AG08396 (cell line): ENCODE measurements at places on chromosomes 5 and 9.

DNA sequence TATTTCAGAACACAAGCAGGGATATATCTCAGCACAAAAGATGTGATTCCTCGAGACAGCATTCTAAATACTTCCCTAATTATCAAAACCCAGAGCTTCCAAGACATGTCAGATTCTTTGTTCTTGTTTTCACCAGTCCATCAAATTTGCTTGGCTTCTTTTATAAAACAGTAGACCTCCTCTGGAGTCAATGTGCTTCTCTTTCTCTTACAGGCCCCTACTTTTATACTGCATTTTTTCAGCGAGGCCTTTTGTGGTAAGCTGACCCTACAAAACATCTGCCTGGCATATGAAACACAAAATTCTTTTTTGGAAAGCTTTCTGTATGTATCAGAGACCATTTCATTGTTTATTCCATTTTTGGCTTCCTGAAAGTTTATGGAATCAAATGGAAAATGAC, 81.8 kb downstream of the ARSB start:
- DNase-seq: no peak

- no peak for DNase-seq
Measured at GRCh38 chr9:4600368-4600767, 61.7 kb upstream of the PLPP6 start.

- no peak for DNase-seq
Measured at GRCh38 chr9:118711843-118712242, 657.4 kb downstream of the BRINP1 start.

- DNase-seq: peak; percentile 43
Measured at GRCh38 chr5:143889986-143890385, 78.0 kb downstream of the HMHB1 start.

DNA sequence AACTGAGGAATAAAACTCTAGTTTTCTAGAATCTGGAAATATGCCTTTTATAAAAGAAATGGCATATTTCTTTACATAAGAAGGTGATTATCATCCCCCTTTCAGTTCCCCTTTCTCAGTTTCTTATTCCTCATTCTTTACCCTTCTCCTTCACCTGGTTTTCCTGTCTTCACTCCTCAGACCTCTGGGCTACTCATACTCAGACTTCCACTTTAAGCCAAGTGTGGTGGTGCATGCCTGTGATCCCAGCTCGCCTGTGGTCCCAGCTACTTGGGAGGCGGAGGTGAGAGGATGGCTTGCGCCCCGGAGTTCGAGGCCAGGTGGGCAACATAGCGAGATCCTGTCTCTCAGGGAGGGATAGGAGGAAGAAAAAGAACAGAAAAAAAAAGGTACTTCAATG, 57.2 kb downstream of the RANBP6 start:
- DNase-seq: no peak

DNA sequence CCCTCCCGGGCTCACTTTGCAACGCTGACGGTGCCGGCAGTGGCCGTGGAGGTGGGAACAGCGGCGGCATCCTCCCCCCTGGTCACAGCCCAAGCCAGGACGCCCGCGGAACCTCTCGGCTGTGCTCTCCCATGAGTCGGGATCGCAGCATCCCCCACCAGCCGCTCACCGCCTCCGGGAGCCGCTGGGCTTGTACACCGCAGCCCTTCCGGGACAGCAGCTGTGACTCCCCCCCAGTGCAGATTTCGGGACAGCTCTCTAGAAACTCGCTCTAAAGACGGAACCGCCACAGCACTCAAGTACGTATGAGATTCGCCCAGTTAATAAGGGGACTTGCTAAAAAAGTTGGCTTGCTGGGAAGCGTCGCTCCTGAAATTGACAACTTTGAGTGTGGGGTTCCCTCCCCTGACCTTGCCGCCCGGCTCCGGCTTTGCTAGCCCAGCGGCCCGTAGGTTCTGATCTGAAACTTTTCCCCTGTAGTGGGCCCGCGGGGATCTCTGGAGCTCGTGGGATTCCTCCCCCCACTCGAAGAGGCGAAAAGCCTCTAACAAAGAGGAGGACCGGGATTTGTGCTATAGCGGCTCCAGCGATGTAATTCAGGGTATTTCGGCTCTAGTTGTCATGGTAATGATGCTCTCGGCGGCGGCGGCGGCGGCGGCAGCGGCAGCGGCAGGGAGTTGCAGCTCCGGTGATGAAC, 572 bp downstream of the NR4A3 start:
- peak; percentile 58 for DNase-seq

DNA sequence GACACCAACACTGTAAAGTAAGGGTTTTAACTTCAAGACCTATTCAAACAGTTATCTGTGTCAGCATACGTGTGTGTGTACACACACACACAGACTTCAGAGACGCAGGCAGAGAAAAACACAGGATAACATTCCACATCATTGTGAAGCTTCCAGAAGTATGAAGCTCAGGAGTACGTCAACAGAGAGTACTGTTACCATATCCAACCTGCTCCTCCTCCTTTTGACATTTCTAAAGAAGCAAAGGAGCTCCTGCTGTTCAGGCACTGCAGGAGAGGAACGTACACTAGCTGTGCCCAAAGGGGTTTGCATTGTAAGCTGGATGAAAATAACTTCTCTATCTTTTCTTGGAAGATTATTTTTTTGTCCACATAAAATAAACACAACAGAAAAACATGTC, 180.7 kb downstream of the MEF2C start:
- no peak for DNase-seq

DNA sequence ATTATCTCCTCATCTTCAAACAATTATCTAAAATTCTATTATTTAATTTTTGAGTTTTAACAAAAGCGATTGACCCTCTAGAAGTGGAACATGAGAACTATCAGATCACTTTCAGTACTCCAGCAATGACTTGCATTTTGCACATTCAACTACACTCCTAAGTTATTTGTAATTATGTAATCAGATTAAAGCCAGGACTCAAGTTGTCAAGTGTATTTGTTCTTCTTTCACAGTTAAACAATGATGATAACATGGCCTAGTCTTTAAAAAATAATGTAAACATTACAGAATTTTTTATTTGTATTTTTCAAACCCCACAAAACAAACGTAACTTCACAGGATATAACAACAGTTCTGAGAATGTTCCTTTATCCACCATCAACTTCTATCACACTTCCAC, 2148.9 kb upstream of the ACO1 start:
- no peak for DNase-seq

DNA sequence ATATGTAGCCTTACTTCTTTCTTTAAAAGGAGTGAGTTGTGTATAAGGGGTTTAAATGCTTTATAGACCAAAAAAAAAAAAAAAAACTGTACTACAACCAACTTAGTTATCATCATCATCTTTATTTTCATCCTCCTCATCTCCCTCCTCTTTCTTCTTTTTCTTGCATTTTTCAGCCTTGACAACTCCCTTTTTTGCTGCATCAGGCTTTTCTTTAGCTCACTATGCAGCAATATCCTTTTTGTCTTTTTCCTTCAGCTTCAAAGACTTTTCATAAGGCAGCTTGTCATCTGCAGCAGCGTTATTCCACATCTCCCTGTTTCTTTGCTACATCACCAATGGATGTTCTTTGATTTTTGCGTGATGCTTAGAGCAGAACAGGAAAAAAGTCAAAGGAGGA, 526.0 kb downstream of the ZNF608 start:
- no peak for DNase-seq

DNA sequence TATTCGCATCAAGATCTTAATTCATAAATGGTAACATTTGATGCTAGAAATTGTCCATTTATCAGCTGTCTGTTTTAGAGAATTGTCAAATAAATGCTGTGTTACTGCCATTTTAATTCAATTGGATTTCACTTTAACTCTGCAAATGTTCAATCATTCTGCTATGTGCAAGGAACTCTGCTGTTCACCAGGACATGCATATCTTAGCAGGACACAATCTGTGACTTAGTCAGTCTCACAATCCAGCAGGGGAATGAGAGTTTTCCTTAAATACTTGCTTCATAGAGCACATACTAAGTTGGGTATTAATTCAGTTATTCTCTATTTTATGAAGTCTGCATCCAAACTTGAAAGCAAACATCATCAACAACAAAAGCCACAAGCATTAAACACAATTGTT, 488.7 kb upstream of the MEF2C start:
- no peak for DNase-seq

- DNase-seq: peak; percentile 61
Measured at GRCh38 chr9:21789541-21790037, 12.8 kb upstream of the MTAP start.

DNA sequence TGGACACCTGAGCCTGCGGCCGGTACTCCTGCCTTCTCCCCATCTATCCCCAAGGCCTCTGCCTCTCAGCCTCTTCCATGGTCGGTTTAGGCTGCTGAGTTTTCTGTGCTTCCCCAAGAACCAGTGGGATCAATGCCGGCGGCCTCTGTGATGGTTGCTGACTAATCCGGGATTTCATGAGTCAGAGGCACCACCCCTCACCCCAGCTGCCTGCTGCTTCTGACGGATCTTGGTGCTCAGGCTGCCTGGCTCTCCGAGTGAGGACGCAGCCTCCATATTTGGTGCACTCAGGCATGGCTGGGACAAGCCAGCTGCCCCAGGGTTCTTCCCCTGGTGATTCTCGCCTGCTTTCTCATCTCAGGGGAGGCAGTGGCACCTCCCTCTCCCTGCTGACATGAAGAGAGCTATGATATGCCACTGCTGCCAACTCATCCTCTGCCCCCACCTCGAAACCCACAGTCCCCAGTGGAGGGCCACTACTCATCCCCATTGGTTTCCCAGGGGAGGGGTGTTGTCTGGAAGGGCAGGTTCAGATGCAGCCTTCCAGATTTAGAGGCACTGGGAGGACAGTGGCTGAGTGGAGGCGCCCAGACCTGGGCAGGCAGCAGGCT, 3.3 kb upstream of the MAN1B1 start:
- DNase-seq: peak; percentile 89

DNA sequence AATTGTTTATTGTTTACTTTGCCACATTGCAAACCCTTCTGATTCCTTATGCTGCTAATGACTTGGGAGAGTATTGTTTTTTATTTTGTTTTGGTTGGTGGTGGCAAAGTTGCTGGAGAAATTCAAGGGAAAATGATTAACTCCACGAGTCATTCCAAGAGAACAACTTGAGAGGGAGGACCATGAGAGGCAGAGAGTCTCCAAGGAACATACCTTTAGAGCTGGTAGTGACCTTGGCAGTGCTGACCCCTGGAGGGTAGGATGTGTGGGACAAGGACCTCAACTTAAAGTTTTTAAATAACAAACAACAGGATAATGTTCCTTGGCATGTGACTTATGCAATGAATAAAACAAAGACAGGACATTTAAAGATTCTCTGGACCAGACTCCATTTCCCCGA, 139.7 kb downstream of the LRRC70 start:
- DNase-seq: no peak
